ENCODE measurements at places on chromosomes 4 and X.

- DNase-seq = no peak
Observed at GRCh38 chr4:76499461-76499860, 64.4 kb downstream of the SHROOM3 start.

GRCh38 chrX:10444204-10444603 is 176.2 kb downstream of the MID1 start:
- no peak for DNase-seq

DNA sequence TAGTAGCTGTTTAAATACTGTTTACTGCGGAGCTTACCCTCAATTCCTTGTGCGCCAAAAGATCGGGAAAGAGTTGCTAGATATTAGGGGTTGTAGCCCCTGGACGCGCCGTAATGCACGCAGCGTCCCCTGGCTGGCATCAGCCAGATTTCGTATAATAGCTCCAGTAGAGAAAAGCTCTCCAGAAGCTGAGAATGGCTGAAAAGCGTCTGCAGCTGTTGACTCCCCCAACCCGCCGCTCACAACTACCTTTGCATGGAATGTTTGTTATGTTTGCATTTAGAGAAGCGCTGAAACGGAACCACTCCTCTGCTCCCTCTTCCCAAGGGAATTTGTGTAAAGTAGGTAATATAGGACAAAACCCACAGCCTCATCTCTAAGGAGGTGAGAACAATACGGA is 3.7 kb downstream of the DOCK11 start:
- DNase-seq = no peak

- no peak for DNase-seq
Observed at GRCh38 chrX:134794692-134795091, 136.4 kb upstream of the PLAC1 start.

- no peak for DNase-seq
Observed at GRCh38 chrX:29225670-29226069, 638.4 kb downstream of the IL1RAPL1 start.

DNA sequence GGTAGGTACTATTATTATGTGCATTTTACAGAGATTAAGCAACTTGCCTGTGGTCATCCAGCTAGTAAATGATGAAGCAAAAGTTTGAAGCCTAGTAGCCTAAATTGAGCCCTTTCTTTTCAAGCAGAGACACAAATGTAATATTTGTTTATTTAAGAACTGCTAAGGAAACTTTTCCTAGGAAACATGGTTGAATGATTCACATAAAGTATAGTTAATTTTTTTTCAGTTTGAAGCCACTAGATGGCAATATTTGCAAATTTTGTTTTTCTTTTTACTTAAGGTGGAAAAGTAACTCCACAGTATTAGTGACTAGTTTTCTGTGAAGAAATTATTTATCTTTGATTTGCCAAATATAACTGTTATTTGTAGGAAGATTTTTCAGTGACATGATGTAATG is 52.8 kb upstream of the ANKRD17 start:
- DNase-seq = peak; percentile 35

DNA sequence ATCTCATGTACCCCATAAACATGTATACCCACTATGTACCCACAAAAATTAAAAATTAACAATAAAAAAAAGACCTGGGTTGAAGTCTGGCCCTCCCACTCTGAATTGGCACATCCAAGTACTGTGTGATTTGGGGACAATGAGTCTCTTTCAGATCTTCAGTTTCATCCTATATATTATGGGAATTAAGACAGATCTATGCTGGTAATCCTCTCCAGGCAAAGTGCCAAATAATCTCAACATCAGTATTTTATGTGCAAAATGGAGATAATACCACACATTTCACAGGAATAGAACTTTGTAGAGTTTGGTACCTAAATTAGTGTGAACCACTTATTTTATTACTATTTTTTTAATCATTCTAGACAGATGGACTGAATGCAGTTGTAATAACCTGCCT is 11.0 kb upstream of the SCD5 start:
- DNase-seq = no peak

DNA sequence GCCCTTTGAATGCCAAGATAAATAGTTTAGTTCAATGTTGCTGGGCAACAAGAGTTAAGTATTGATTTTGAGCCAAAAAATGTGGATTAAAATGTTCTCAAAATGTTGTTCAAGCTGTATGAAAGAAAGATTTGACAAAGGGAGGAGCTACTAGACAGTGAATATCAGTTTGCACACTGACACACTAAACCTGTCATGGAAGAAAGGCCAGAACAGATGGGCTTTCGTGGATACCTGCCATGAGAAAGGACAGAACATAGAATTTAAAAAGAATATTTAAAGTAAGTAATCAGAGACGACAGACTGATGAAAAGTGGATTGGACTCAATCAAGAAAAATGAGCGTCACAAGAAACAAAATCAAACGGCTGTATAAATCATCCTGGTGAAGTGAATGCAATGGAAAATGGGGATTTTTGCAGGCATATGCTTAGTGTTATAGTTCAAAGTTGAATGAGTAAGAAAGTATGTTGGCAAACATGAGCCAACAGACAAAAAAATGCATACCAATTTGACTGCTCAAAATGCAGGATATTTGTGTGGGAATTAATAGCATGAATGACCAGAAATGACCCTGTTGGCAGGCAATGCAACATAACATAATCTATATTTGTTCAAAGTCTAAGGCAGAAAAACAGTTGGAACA is 7.4 kb downstream of the PCDH18 start:
- DNase-seq = no peak

DNA sequence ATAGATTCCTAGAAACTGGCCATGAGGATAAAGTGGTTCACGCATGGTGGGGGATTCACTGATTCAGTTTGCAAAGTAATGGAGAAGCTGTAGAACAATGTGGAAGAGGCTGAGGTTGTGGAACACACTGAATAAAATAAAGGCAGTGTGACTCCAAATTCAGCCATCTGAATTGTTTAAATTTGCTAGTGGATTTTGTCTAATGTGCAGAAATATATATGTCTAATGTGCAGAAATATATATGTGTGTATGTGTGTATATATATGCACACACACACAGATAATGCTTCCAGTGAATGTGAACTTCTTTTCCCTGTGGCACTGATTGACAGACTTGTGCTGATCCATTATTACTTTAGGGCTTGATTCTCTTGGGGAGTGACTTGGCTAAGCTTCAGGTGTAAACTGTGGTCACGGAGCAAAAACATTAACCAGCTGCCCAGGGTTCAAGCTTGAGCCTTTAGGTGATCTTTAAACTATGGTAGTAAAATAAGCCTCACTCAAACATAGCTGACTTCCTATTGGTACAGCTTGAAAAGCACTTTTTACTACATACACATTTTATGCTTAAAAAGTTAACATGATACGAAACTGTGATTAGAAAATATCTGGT is 3.5 kb downstream of the STBD1 start:
- no peak for DNase-seq
